Cardiac septum (tissue), 1 donor: ENCODE measurements at places on chromosomes 4 and X. TPM values are rescaled to one million over a fixed set of nuclear protein-coding genes. Genes with fewer than 3 reads are reported as not detected.

ARX gene
- total RNA-seq = not detected

MAD2L1 gene
- total RNA-seq = 1.9 TPM

FDCSP gene
- total RNA-seq = not detected

OTUD6A gene
- not detected for total RNA-seq

CLGN gene
- total RNA-seq = 44.7 TPM

STEEP1 gene
- total RNA-seq = 17.8 TPM

GRCh38 chr4:35358001-35358584 lies 886.2 kb downstream of the ARAP2 start:
- no peak for DNase-seq

DNA sequence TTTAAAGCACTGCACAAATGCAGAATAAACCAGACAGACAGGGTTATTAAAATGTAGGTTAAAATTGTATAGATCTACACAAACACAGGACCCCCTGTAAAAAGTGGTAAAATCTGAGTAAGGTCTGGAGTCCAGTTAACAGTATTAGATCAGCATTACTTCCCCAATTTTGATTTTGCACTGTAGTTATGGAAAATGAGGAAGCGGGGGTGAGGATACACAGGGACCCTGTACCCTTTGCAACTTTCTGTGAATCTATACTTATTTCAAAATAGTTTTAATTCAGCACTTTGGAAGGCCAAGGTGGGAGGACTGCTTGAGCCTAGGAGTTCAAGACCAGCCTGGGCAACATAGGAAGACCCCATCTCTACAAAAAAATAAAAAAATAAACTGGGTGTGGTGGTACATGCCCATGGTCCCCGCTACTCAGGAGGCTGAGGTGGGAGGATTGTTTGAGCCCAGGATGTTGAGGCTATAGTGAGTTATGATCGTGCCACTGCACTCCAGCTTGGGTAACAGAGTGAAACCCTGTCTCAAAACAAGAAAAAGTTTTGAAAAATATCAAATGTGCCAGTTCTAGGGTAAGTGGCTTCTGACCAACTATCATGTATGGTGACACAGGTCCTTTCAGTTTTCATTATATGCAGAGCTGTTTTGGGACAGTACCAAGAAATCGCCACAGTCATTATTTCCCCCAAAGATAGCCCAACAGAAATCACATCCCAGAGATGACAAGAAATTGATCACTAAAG lies 17.7 kb downstream of the SEL1L3 start:
- DNase-seq = no peak

DNA sequence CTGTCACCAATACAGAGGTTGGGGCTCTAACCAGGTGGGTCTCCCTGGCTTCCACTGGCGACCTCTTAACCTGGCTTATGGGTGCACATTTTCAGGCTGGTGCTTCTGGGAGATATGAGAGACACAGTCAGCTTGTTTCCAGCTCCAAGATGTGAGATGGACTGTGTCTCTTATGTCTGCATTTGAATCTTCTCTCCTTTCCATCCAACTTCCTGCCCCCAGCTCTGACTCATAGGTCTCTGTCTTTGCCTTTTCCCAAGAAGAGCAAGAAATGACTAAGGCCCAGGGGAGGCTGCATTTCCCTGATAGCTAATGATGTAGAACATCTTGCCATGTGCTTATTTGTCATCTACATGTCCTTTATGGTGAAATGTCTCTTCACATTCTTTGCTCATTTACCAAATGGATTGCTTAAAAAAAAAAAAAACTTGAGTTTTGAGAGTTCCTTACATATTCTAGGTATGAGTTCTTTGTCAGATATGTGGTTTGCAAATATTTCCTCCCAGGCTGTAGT lies 3.2 kb upstream of the UXT start:
- DNase-seq = no peak

- no peak for DNase-seq
These were observed 126.5 kb downstream of the REELD1 start for GRCh38 chr4:146340798-146341197.

DNA sequence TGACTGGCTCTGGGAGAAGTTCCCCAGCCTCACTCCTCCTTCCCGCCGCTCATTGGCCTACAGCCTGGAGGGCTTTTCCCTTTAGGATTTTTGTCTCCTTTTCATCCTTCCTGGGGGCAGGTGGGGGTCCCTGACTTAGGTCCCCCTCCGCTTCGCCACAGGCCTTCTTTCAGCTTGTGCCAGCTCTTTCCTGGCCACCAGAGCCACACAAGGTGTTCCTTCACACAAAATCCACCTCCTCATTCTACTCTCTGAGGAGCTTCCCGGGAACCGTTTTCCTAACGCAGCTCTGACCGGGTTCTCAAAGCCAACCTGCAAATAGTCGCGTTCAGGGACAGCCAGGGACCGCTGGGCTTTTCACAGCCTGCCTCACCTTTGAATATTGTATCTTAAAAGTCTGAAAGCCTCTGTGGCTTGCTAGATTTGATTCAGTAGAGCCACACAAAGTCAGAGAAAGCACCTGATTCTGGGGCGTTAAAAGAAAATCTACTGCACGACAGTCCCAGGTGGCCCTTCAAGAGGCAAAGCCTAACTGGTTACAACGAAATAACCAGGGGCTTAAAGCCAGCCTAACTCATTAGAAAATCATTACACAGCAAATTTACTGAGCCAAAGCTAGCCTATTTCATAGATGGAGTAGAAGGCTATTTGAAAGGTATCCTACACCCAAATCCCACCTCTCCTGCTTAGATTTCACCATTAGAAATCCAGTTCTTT lies 731 bp upstream of the GPC3 start:
- no peak for DNase-seq

DNA sequence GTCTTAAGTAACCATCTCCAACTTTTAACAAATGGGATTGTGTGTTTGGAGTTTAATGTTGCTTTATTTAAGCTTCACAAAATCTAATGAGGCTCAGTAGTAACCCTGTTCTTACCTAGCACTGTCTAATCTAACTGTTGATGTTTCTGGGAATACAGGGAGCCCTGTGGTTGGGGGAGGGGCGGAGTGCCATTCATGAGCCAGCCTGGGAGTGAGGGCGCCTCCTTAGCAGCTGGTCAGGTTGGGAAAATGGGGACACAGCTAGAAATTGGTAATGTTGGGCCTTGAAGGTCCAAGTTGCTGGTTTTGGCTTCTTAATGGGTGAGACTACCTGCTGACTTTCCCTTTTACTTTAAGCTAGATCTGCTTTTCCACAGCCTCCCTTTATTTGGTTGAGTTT lies 22.9 kb upstream of the TADA2B start:
- no peak for DNase-seq

GRCh38 chr4:175091649-175092048 lies 173.5 kb downstream of the ADAM29 start:
- no peak for DNase-seq

DNA sequence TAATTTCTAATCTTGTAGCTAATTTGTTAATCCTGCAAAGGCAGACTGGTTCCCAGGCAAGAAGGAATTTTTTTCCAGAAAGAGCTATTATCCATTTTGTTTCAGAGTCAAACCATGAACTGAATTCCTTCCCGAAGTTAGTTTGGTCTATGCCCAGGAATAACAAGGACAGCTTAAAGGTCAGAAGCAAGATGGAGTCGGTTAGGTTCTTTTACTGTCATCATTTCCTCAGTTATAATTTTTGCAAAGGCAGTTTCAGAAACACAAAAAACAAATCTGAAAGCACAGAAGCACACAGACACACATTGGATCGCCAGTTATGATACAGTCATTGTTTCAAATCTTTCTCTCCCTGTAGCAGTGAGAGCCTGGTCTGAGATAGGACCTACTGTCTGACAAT lies 37.9 kb downstream of the AGA start:
- no peak for DNase-seq

DNA sequence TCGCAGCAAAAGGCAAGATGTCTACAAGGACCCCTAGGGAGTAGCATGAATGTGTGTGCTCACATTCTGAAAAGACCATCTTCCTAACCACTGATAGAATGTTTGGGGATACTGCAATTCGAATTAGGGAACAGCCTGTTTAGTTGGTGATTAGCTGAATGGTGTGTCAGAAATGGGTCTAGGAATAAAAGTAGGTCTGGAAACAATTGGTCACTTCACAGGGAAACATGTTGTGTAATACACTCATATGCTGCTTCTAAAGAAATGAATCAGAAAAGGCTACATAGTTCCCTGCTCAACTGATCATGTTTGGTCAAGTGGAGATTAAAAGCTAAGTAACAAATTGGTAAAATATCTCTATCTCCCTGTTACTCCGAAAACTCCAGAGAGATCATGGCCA lies 2362.4 kb upstream of the TENM3 start:
- no peak for DNase-seq

DNA sequence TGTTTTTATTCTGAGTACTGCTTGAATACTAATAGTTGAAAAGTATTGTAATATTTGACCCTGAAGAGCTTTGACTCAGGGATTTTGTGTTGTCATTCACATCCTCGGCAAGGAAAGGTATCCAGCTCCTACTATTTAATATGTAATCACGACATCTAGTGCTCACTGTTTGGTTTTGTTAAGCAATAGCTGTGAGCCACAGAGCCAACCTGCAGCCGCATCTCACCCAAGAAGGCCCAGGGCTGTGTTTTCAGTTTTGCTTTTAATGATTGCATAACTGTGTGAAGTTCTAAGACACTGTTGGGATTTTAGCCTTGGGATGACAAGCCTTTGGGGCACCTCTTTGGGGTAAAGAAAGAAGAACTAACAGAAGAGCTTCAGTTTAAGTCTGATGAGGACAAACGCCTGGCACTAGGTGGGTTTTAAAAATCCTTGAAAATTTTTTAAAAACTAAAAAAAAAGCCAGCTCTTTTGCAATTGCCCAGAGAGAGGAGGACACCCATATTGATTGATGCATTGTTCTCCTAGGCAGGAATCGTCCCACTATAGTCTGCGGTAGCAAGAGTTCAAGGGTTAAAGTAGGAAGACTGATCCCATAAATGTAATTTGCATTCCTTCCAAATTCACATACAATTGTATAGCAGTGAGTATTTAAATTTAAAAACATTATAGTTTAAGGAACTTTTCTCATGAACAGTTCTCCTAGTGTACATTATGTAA lies 157.8 kb downstream of the RELL1 start:
- DNase-seq = no peak

- no peak for DNase-seq
These were observed 89.8 kb upstream of the TNIP3 start for GRCh38 chr4:121253961-121254360.

DNA sequence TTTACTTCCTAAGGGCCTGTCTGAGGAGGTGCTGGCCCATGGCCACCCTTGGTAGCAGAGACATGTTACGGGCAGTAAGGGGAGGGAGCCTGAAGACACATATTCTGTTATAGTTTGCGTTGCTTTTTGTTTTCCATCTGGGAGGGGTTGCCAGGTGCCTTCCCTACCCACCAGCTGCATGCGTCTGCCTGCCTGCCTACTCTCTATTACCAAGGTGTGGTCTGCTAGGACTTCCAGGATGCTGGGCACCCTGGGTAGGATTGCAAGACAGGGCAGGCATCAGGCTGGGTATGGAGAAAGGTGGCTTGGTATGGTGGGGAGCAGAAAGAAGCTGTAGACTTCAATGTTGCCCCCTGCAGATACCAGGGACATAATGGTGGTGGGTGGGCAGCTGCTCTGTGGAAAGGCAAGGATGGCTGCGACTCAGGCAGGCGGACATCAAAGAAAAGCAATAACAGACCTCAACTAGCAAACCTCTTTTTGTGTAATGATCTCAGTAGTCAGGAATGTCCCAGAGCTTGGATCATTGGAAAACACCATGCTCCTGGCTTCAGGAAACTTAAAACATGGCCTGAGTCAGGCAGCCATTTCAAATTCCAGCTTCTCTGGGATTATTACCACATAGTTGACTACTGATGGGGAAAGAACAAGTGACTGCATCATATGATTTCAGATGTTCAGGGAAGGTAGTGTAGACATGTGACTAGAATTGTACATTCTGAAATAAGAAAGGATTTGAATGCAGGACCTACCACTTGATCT lies 67.8 kb downstream of the HOPX start:
- no peak for DNase-seq

GRCh38 chr4:8904666-8905065 lies 33.0 kb upstream of the HMX1 start:
- peak; percentile 60 for DNase-seq

DNA sequence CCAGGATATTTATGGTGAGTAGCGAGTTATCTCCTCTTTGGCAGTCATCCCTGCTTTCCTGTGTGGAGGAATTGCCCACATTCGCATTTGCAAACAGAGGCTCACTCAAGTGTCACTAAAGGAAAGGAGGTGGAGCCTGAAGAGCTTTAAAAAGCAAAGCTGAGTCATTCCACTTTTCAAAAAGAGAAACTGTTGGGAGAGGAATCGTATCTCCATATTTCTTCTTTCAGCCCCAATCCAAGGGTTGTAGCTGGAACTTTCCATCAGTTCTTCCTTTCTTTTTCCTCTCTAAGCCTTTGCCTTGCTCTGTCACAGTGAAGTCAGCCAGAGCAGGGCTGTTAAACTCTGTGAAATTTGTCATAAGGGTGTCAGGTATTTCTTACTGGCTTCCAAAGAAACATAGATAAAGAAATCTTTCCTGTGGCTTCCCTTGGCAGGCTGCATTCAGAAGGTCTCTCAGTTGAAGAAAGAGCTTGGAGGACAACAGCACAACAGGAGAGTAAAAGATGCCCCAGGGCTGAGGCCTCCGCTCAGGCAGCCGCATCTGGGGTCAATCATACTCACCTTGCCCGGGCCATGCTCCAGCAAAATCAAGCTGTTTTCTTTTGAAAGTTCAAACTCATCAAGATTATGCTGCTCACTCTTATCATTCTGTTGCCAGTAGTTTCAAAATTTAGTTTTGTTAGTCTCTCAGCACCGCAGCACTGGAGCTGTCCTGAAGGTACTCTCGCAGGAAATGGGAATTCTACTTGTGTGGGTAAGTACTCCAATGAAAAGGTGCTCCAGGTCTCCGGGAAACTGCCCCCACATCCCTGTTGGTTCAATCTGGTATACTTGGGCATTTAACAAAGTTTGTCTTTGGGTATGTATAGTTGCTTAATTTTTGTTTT lies at the start of gene EGF:
Gene EGF (plus strand): TSS at position 178 of the 890 bp plus-strand sequence. CDS start 453 bp downstream, at position 631.
- no peak for DNase-seq

GRCh38 chr4:13612569-13612968 lies 15.0 kb downstream of the BOD1L1 start:
- no peak for DNase-seq

DNA sequence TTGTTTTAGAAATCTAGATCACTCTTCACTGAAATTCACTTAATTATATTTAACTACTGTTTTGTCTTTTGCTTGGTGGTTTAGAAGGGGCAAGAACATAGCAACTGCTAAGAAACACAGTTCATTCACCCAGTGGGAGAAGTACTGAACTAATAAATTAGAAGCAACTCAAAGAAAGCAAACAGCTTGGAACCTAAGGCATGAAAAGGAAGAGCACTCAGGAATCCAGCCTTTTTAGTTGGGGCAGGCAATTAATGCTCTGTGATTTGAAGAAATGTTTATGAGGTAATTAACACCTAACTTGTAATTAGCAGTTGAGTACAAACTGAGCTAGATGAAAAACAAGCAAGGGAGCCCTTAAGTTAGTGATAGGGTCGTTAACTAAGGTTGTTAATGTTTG lies 22.8 kb downstream of the SEPTIN11 start:
- no peak for DNase-seq

DNA sequence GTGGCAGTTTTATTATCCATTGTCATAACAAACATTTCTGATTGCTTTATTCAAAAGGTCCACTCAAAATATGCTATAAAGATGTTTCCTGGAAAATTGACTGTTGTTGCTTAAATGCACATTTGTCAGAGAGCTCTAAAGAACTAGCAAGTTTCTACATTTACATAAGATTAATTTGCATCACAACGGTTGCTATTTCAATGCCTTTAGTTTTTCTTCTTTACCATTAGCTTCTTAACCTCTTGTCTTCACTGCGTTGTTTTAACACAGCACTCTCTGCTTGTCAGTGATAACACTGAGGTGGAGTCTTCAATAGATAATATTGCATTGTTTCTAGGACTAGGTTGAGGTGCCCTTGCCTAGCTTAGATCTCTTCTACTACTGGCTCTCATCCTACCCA lies 76.7 kb upstream of the GALNT7 start:
- no peak for DNase-seq
